ENCODE measurements at places on chromosomes 3 and 15. TPM values are rescaled to one million over a fixed set of nuclear protein-coding genes. Genes with fewer than 3 reads are reported as not detected.

- no peak for DNase-seq
These were observed 1.3 kb downstream of the PLA2G4B start for GRCh38 chr15:41839781-41840491.

- no peak for DNase-seq
These were observed 78.7 kb downstream of the TMEM266 start for GRCh38 chr15:76138436-76138835.

Gene FSTL1
- total RNA-seq = 1,312 TPM

- no peak for DNase-seq
These were observed 681.2 kb upstream of the GRM7 start for GRCh38 chr3:6179761-6180160.

GRCh38 chr15:92909136-92909781, 9.1 kb downstream of the CHD2 start:
- DNase-seq = peak; percentile 58

DNA sequence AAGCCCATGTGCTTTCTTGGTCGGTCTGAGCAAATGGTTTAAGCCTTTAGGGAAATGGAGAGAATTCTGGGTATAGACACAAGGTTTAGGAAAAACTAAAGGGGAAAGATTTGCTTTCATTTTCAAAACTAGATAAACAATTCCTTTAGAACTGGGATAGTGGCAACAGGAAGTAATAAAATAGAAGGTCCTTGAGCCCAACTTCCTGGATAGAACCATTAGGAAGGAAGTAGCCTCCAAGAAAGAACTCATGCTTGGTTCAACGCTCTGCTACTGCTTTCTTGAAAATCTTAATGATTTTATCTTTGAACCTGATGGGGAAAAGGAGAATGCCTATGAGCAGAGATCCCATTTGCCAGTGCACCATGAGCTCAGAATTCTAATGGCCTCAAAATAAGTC, 147.0 kb upstream of the THRB start:
- no peak for DNase-seq

- peak; percentile 56 for DNase-seq
These were observed 22.6 kb upstream of the RBP1 start for GRCh38 chr3:139561959-139562676.

Gene WDR76
- total RNA-seq = 38.7 TPM

DNA sequence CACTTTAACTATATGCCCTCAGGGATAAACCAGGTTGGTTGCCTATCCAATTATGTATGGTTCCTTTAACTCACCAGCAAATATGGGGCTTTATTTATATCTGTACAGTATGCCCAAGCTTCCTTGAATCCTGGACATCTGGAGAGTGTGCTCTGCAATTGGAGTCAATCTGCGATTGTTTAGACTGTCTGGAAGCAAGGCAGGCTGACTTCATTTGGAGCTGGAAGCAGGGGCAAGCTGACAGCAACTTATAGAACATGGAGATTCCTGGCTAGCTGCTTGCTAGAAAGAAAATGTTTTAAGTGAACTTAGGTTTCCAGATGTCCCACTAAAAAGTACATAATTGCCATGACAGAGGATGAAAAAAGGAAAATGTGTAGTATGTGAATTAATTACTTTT, 63.7 kb upstream of the TPRG1 start:
- DNase-seq = no peak

Gene TP63
- 0.07 TPM for total RNA-seq

GRCh38 chr15:43412096-43412495, 41.2 kb downstream of the TUBGCP4 start:
- no peak for DNase-seq

- DNase-seq = no peak
These were observed 614.8 kb upstream of the MDFIC2 start for GRCh38 chr3:70927239-70927638.

- no peak for DNase-seq
These were observed 26.0 kb downstream of the RPN1 start for GRCh38 chr3:128624526-128625138.

- peak; percentile 46 for DNase-seq
These were observed 249.3 kb upstream of the FEZF2 start for GRCh38 chr3:62622553-62623174.

- DNase-seq = peak; percentile 75
These were observed 103.7 kb downstream of the MYH15 start for GRCh38 chr3:108406661-108407206.

DNA sequence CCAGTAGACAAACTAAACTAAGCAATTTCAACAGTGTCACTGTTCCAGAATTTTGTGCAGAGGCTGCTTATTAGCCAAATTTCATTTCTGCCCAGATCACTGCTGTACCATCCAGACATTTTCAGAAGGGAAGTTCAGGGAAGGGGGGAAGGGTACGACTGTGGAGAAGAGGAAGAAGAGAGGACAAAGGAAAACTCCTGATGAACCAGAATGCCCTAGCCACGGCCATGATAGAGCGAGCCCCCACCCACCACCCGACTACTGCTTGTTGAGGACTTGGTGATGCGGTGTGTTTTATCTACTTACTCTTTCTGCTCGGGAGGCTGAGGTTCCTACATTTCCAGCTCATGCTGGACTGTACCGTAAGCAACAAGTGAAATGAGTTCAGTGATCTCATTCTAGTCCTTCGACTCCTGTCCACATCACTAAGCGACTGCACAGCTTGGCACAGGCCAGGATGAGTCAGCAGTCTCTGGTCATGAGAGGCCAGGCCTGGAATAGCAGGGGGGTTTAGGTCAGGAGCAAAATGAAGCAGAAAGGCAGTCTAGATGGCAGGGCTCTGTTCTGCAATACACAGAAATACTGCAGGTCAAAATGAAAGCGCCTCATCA, 330.8 kb downstream of the TIGIT start:
- peak; percentile 99 for DNase-seq

Measured in M059J (cell line).